Thoracic aorta (tissue), 2 donors: ENCODE measurements at places on chromosomes 5 and 9.

DNA sequence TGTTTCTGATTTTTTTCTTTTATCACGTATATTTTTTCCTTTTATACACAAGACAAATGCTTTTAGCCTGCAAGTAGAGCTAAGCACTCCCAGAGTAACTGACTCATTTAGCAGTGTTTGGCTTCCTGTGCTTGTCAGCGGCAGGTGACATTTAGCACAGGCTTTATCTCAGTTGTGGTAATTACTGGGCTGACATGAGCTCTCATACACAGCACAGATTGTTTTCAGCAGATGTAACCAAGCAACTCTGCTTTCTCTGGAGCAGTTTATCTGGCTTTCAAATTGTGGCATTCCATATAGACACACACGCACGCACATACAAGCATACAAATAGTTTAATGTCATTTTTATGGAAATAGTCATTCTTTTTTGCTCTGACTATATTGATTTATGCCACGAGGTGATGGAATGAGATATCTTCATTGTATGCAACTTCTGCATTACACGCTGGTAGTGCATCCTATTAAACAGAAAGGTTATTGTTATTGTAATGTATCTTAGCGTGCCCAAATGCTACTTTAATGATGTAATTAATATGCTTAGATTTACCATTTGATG lies 379.0 kb upstream of the GRAMD2B start:
- H3K27me3 ChIP-seq, result no peaks in the 10 kb centered on the region
- H3K4me3 ChIP-seq, result no peak overlapping the region
- H3K4me1 ChIP-seq, result no peaks in the 10 kb centered on the region
- H3K36me3 ChIP-seq, result no peaks in the 10 kb centered on the region

GRCh38 chr5:170132976-170133448 lies 27.3 kb downstream of the FOXI1 start:
- H3K4me3 ChIP-seq, result no peak overlapping the region
- H3K27ac ChIP-seq, result no peak overlapping the region
- H3K4me1 ChIP-seq, result no peaks in the 10 kb centered on the region
- no peaks in the 10 kb centered on the region for H3K27me3 ChIP-seq
- no peaks in the 10 kb centered on the region for H3K36me3 ChIP-seq

DNA sequence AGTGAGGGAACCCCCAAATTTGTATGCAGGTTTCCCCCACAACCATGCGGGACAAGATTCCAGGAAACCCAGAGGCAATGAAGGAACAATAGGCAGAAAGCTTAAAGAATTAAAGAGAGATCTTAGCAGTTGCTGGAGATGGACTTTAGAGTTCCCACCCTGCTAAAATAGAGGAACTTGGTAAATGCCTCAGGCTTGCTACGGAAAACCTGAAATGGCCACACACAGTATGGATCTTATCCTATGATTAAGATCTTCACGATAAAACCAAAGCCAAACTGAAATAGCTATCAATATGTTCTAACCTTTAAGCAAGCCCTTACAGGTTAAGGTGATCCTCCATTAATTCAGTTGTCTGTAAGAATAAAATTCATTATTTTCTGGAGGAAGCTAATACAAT lies 148.3 kb downstream of the RANBP17 start:
- H3K36me3 ChIP-seq, result no peaks in the 10 kb centered on the region
- no peak overlapping the region for H3K27ac ChIP-seq
- H3K4me1 ChIP-seq, result no peaks in the 10 kb centered on the region
- no peak overlapping the region for H3K4me3 ChIP-seq
- no peak for DNase-seq

GRCh38 chr5:54370982-54371381 lies 60.6 kb upstream of the ARL15 start:
- H3K36me3 ChIP-seq, result no peaks in the 10 kb centered on the region
- H3K4me3 ChIP-seq, result no peak overlapping the region
- H3K27ac ChIP-seq, result no peak overlapping the region
- no peak for DNase-seq
- no peaks in the 10 kb centered on the region for H3K27me3 ChIP-seq

DNA sequence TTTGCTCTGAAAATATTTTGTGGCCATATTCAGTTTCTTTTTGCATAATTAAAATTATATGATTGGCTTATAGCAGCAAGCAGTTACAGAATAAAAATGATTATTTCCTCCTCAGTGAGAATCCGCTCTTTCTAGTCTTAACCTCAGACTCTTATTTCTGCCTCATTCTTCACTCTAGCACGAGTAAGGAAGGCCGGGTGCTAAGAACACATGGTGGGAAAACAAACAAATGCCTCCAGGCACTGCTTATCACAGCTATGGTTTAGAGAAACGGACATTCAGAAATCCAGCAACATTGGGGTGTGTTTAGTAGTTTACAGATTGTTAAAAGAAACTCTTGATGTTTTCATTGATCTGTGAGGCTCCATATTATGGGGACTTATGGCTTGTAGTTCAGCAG lies 168.7 kb downstream of the KDM4C start:
- no peak overlapping the region for H3K27ac ChIP-seq
- DNase-seq, result no peak
- no peaks in the 10 kb centered on the region for H3K36me3 ChIP-seq
- H3K27me3 ChIP-seq, result no peaks in the 10 kb centered on the region
- no peaks in the 10 kb centered on the region for H3K4me1 ChIP-seq

DNA sequence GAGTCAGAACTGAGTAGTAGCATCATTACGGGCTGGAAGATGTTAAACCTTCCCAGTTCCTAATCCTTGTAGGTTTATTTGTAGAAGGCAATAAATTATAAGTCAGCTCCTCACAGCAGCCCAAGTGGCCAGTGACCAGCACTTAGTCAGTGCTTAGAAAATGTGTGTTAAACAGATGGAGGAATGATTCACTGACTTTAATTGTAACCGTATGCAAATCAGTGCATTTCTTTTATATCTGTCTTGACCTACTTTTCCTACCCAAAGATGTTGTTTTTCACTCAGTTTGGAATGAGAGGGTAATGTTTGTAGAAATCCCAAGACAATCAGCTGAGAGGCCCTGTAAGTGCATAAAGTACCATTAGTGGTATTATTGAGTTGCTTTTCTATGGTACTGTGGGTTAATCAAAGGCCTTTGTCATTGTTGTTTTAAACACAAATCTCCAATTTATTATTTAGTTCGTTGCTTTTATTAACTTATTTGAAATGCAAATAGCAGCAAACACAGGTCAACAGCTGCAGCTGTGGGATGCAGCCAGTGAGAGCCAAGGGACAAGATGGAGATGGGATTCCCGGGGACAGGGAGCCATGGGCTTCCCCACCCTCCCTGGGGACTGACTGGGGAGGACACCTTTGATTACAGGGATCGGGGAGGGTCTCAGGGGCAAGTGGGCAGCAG lies 49.8 kb downstream of the MAP1B start:
- H3K4me1 ChIP-seq, result peaks cover 47% of the 10 kb centered on the region
- no peak for DNase-seq
- no peaks in the 10 kb centered on the region for H3K36me3 ChIP-seq
- H3K27me3 ChIP-seq, result no peaks in the 10 kb centered on the region
- H3K4me3 ChIP-seq, result no peak overlapping the region
